ENCODE measurements at places on chromosomes 1 and 21. TPM values are rescaled to one million over a fixed set of nuclear protein-coding genes. Genes with fewer than 3 reads are reported as not detected.

- DNase-seq: no peak
Measured at GRCh38 chr1:178172939-178173338, 79.0 kb downstream of the RASAL2 start.

- no peak for DNase-seq
Measured at GRCh38 chr21:46605767-46606426, 1.0 kb upstream of the S100B start.

- DNase-seq: no peak
Measured at GRCh38 chr1:77089756-77090155, 129.5 kb downstream of the PIGK start.

- no peak for DNase-seq
Measured at GRCh38 chr1:116166655-116167054, 55.5 kb downstream of the MAB21L3 start.

- DNase-seq: no peak
Measured at GRCh38 chr1:16430606-16431005, 6.6 kb downstream of the SPATA21 start.

DNA sequence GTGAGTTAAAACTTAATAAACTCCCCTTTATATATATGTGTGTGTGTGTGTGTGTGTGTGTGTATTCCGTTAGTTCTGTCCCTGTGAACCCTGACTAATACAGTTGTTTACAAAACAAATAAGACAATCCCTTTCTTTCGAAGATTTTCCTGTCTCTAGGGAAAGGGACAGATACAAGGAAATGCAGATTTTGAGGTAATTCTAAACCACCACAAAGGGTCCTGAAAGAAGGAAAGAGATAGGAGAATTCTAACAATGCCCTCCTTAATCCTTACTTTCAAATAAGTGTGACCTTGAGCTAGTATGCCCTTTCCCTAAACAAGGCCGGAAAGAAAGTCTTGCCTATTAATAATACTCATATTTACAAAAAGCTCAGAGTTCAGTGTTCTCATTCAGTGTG, 164.8 kb upstream of the COL11A1 start:
- DNase-seq: no peak

DNA sequence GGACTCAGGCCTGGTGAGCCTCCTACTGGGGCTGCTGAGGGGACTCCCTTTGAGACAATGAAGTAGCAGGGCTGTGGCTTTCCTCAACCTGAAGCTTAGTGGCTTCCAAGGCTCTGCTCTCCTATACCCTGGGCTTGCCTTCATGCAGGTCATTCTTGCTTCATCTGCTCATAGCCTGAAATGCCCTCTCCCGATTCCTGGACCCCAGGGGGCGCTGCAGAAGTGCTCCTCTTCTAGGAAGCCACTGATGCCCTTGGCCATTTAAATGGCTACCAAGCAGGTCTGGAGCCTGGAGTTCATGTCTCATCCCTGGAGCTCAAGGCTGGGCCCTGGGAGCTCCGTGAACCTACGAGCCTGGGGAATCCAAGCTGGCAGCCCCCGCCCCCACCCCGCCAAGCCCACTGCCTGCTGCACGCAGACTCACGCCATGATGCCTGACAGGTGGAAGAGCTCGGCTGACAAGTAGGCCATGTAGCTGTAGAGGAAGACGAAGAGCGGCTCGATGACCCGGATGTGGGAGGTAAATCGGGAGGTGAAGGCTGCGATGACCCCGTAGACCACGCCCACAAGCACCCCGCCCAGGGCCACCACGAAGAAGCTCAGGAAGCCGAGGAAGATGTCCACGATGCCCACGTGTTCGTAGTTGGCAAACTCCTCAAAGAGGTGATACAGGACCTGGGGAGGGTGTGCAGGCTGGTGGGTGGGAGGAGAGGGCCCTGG, 45.7 kb downstream of the SLC9A1 start:
- no peak for DNase-seq

- no peak for DNase-seq
Measured at GRCh38 chr1:226660410-226661182, 78.5 kb downstream of the ITPKB start.

- no peak for DNase-seq
Measured at GRCh38 chr1:206859082-206859521, 6.3 kb upstream of the IL20 start.

GRCh38 chr1:67201891-67202290, 35.6 kb downstream of the IL23R start:
- no peak for DNase-seq

GRCh38 chr1:9700340-9700739, 48.8 kb downstream of the PIK3CD start:
- peak; percentile 73 for DNase-seq

- DNase-seq: no peak
Measured at GRCh38 chr1:230463326-230463725, 37.2 kb upstream of the PGBD5 start.

DNA sequence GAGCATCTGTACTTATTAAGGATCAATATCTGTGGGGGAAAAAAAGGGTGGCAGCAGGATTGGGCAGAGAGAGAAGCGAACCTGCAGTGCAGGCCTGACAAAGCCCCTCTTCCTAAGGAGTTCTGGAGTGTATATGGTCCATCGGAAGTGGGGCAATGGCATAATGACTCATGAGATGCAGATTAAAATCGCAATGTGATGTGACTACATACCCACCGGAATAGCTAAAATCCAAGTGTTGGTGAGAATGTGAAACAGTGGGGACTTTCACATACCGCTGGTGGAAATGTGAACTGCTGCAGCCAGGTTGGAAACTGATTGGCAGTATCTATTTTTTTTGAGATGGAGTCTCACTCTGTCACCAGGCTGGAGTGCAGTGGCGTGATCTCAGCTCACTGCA, 8.2 kb upstream of the CREG1 start:
- DNase-seq: no peak

GRCh38 chr1:223714849-223715603, 2.7 kb downstream of the CAPN2 start:
- peak; percentile 75 for DNase-seq

GRCh38 chr1:193406901-193407300, 220.5 kb upstream of the B3GALT2 start:
- DNase-seq: peak; percentile 26

DNA sequence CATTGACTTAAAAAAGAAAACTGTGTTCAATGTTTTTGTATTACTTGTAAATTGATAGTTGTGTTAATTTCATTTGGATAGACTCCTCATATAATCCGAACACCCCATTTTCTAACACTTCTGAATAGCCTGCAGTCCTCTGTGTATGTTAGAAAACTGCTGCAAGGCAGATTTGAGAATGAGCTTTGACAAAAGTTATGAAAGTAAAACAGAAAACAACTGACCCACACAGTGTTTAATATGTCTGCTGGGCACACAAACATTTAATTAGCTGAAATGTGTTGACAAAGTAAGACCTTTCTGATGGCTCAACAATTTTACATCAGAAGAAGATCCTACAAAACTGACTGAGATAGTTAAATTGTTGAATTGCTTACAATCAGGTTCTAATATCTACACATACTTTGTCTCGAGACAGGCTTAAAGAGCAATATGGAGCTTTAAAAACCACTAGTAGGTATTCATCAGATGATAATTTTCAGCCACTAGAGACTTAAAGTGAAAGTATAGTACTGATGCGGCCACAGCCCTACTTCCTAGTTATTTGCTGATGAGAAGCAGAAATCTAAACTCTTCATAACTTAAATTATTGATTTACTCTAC, 40.0 kb upstream of the PRMT6 start:
- no peak for DNase-seq

DNA sequence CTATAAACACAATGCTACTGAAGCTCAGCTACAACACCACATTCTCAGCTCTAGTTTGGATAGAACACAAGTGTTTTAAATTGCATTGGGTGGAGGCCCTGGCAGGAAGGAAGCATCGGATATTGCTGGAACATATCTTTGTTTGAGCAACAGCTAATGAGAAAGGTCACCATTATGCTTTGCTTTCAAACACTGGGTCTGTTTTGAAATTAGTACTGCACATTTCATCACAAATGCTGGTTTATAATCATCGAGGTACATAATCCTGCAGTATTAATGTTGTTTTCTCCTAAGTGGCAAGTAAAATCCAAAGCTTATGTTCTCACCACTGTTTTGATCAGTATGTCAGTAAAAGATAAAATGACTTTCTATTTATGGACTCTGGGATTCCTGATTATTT, 61.5 kb upstream of the ARHGAP29 start:
- DNase-seq: no peak

- peak; percentile 35 for DNase-seq
Measured at GRCh38 chr21:42198929-42199867, 19.7 kb upstream of the ABCG1 start.

- DNase-seq: no peak
Measured at GRCh38 chr1:29032841-29033240, 90.9 kb downstream of the TMEM200B start.

GRCh38 chr1:51565009-51565408, 45.9 kb upstream of the EPS15 start:
- DNase-seq: no peak

DNA sequence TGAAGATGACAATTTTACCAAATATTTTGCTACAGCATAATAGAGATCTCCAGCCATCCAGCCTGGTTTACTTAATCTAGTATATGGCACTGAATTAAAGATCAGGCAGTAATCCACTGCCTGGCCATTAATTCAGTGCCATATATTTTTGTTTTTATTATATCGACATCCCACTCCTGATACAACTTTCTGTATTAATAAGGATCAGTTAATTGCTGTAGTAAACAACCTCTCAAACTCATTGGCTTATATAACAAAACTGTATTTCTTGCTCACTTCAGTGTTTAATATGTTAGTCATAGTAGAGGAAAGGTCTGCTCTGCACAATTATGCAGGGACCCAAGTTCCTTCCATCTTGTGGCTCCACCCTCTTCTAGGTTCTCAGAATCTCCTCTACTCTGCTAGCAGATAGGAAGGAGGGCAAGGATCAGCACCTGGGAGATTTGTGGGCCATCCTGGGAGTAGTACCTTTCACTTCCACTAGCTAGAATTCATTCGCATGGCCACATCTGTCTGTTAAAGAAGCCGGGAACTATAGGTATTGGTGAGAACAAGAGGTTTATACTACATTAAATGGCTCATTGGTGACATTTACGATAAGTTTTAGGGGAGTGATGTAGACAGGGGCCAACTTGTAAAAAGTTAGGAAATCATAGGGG, 3.6 kb upstream of the ZDHHC18 start:
- DNase-seq: no peak

DNA sequence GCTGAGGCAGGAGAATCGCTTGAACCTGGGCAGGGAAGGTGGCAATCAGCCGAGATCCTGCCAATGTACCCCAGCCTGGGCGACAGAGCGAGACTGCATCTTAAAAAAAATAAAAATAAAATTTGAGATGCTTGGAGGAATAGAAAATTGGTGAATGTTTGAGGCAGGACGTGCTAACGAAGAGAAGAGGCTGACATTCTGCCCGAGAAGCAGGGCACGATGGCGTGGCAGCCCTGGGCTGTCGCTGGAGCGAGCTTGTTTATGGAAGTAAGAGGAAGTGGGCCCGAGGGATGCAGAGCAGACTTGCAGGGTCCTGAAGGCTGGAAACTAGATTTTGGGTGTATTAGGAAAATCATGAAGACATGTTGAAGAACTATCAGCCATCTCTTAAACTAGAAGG, 92.6 kb downstream of the KIF26B start:
- no peak for DNase-seq

DNA sequence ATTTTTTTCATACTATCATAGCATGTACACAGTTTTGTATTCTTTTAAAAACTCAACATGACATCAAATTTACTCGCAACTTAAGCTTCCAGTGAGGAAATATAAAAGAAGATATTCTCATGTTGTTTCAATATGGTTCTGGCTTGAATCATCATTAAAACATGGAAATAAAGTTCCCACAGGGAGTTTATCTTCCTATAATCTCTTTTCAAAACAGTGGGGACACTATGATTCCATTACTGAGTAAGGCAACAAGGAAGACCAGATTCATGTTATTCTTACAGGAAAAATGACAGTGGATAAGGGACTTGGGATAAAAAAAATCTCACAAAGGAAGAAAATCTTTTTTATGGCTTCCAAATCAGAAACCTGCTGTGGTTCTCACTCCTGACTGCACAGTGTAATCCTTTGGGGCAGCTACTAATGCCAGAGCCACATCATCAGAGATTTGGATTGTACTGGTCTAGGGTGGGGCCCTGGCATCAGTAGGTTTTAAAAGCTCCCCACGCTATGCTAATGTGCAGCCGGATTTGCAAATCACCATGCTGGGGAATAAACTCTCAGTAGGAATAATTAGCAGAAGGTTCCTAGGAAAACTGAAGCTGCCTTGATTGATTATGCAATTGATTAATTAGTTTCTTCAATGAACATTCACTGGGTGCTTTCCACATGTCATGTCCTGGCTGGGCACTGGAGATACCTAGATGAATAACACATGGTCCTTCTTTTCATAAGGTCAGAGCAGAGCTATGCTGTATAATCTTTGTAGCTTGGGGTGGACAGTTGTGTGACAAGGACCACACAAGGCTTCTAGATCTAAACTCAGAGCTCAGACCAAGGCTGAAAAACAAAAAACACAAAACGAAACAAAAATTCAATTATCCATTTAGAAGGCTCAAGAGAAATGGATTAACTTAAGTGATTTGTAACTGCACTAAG, 71.1 kb upstream of the C8B start:
- DNase-seq: peak; percentile 53

GRCh38 chr21:37368541-37369279, 2.1 kb downstream of the DYRK1A start:
- no peak for DNase-seq

DNA sequence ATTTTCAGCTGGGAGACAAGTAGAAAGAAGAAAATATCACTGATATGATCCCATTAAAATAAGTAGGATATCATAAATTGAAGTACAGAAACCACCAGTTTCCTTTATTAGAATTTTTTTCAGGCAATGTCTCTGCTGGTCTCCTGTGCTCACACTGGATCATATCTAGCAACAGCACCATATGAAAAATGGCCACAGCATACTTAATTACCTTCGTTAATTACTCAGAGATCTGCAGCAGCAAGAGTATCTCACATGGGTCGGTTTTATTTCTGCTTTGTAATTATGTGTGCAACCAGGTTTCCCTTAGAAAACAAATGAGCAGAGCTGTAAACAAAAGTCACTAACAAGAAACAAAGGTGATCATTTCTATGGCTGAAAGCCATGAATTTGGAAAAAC, 287.9 kb downstream of the LRRIQ3 start:
- no peak for DNase-seq

DNA sequence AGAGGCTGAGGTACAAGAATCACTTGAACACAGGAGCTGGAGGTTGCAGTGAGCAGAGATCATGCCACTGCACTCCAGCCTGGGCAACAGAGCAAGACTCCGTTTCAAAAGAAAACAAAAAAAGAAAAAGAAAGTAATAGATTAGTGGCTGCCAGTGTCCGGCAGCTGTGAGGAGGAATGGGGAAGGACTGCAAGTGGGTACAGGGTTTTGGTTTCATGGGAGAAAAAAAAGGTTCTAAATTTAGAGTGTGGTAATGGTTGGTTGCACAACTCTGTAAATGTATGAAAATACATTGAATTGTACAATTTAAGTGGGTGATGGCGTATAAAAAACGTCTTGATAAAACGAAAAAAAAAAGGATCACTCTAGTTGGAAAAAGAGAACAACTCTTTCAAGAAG, 6.7 kb downstream of the TAF1A start:
- DNase-seq: no peak

- DNase-seq: no peak
Measured at GRCh38 chr1:9313576-9313975, 20.9 kb downstream of the SPSB1 start.

The DCAF6 gene
- 98.3 TPM for polyA plus RNA-seq

The SLC2A5 gene
- polyA plus RNA-seq: 0.31 TPM

The MATN1 gene
- 0.13 TPM for polyA plus RNA-seq

The TBX19 gene
- polyA plus RNA-seq: 2.3 TPM

The GPR37L1 gene
- polyA plus RNA-seq: not detected

The XCL1 gene
- polyA plus RNA-seq: not detected

The OXCT2 gene
- 0.53 TPM for polyA plus RNA-seq

The CLDN17 gene
- polyA plus RNA-seq: not detected

All from BJ (cell line).